ENCODE measurements at places on chromosomes 4 and X. TPM values are rescaled to one million over a fixed set of nuclear protein-coding genes. Genes with fewer than 3 reads are reported as not detected.

Gene ARSJ
- 13.6 TPM for total RNA-seq

Gene FGF13
- 3.2 TPM for total RNA-seq

Gene FAM120C
- 10.4 TPM for total RNA-seq

Gene F11
- total RNA-seq: 24.7 TPM

Gene RBMX
- 114 TPM for total RNA-seq

Gene XKRX
- 8.4 TPM for total RNA-seq

Gene TMPRSS11B
- total RNA-seq: not detected

Gene SPANXD
- total RNA-seq: not detected

Gene TREX2
- total RNA-seq: 1.2 TPM

Gene C1QTNF7
- total RNA-seq: 15.1 TPM

Gene MAGEA12
- total RNA-seq: not detected

Gene KCND1
- 1.2 TPM for total RNA-seq

Gene FAM184B
- total RNA-seq: 0.17 TPM

Gene IL3RA
- total RNA-seq: 43.0 TPM

Gene RASL11B
- 2.2 TPM for total RNA-seq
